ENCODE measurements at places on chromosomes 7 and 10.
A peak's percentile ranks its signal among the peaks of the same experiment; 100 is the strongest.

- DNase-seq, result peak; percentile 10
Observed at GRCh38 chr7:141649865-141650634, 51.9 kb downstream of the DENND11 start.

GRCh38 chr7:16647435-16647960, 1.5 kb downstream of the BZW2 start:
- no peak for DNase-seq

GRCh38 chr7:120190109-120190508, 82.9 kb upstream of the KCND2 start:
- no peak for DNase-seq

- no peak for DNase-seq
Observed at GRCh38 chr10:130834170-130834569, 477.4 kb downstream of the TCERG1L start.

GRCh38 chr10:79947083-79947415, 1.9 kb downstream of the SFTPD start:
- DNase-seq, result no peak
